ENCODE measurements at places on chromosomes 2 and 18.

GRCh38 chr2:137771064-137771463 is 193.2 kb upstream of the HNMT start:
- no peak for DNase-seq

GRCh38 chr2:16546128-16546754 is 119.4 kb downstream of the CYRIA start:
- no peak for DNase-seq

GRCh38 chr2:25349397-25349796 is 7.7 kb upstream of the DNMT3A start:
- DNase-seq, result no peak

DNA sequence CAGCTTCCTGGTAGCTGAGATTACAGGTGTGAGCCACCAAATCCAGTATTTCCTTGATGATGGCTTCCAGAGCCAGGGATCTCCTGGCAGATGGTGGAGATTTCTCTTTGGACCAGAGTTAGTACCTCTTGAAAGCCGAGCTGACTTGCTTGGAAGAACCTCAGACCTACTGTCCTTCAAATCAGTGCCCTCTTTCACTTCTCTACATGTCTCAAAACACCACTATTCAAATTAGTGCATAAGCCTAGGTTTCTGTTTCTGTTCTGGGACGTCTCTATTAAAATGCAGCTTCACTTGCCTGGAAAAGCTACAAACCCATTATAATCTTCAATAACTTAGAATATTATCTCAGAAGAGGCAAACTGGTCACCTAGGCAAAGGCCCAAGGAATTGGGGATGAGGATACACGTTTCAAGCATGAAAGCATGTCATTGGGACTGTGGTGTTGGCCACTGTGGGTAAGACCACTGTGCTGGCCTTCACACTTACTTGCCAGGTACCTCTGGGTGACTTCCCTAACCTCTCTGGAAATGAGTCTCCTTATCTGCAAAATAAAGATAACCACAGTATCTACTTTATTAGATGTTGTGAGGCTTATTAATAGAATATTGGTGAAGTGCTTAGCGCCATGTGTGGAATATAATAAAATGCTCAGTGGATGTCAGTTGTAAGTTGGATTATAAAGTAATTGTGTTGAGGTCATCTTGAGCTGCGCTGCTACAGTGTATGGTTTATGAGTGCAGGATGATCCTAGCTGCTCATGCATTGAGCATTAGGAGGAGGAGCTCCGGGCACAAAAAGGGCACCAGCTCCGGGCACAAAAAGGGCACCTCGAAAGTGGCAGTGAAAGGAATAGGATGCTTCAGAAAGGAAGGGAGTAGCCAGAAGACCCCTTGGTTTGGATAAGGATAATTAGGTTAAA is 84.5 kb downstream of the DOCK10 start:
- no peak for DNase-seq

- no peak for DNase-seq
Measured at GRCh38 chr18:79882522-79883241, 68.8 kb downstream of the SLC66A2 start.

GRCh38 chr2:33619028-33619427 is 19.9 kb upstream of the FAM98A start:
- DNase-seq, result no peak

DNA sequence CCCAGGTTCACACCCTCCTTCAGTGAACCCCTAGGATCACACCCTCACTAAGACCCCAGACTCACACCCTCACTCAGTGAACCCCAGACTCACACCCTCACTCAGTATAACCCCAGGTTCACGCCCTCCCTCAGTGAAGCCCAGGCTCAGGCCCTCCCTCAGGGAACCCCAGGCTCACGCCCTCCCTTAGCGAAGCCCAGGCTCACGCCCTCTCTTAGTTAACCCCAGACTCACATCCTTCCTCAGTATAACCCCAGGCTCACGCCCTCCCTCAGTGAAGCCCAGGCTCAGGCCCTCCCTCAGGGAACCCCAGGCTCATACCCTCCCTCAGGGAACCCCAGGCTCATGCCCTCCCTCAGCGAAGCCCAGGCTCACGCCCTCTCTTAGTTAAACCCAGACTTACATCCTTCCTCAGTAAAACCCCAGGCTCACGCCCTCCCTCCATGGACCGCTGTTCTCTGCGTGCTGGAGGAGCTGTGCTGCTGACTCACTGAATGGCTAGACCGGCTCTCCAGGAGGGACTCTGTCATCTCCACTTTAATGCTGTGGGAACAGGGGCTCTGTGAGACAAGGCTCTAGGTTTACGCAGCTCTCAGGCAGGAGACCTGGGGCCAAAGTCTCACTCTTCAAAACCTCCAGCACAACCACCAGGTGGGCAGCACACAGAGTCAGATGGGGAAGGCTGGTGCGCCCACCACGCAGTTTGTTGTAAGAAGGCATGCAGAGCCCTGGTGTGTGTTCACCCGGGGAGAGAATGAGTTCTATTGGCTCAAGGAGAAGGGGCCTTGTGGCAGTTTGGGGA is 506.9 kb upstream of the MYT1L start:
- no peak for DNase-seq

- no peak for DNase-seq
Measured at GRCh38 chr2:191666226-191666625, 11.7 kb upstream of the NABP1 start.

DNA sequence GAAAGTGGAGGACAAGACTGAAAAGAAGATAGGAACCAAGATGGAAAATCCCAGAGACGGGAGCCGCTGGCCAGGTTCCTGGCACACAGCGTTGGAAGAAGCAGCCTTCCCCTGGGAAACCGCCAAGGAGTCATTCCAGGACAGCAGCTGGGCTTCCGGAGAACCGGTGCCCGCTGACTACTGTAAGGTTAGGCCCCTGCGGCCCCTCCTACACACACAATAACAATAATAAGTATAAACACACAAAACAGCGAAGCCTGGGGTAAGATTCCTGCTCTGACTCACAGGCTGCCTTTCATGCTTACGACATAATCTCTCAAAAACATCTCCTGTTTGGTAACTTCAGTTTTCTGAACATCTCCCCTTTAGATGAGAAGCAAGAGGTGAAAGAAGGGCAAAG is 28.1 kb upstream of the MYCN start:
- DNase-seq, result no peak

DNA sequence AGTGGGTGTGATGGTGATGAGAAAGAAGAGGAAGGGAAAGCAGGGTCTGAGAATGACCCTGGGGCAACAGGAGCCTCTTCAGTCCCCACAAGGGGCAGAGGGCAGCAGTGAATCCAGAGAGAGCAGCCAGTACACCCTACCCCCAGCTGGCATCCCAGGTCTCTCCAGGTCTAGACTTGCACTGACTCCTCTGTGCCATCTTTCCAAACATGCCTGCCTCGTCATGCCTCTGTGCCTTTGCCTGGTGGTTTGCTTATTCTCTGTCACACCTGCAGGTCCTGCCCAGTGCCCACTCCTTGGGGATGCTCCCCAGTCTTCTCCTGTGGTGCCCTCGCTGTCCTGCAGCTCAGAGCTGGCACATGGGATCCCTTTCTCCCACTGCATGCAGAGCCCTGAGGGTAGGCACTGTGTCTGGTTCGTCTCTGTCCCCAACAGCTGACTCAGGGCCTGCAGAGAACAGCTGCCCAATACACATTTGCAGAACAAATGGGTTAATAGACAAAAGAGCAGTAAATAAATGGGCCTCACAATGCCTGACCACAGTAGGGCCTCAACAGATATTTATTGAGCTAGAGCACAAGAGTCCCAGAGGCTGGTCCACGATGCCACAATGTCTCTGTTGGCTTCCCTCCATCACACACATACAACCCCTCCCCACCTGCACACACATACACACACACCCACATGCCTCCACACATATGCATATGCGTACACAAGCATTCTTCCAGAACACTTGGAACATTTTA is 89.8 kb downstream of the HS1BP3 start:
- no peak for DNase-seq

DNA sequence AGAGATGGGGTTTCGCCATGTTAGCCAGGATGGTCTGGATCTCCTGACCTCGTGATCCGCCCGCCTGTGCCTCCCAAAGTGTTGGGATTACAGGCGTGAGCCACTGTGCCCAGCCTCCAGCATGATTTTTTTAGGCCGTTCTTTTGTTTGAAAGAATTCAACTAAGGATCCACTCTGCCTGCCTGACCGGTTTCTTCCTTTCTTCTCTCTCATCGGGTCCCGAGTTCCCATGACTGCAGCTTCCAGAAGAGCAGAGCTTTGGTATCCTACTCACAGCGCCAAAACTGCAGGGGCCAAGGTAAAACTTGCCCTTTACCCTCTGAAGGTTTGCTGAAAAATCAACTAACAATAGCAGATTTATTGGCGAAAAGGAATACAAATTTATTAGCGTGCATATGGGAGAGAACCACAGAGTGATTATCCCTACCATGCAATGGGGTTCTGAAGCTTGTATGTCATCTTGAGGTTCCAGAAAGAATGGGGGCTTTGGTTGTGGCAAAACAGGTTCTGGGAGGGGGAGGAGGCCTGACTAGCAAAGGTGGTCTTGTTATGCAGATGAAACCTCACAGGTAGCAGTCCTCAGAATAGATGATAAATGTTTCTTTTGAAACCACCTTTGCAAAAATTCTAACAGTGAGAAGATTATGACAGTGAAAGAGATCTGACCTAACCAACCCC is 87.0 kb upstream of the MSH6 start:
- DNase-seq, result no peak

DNA sequence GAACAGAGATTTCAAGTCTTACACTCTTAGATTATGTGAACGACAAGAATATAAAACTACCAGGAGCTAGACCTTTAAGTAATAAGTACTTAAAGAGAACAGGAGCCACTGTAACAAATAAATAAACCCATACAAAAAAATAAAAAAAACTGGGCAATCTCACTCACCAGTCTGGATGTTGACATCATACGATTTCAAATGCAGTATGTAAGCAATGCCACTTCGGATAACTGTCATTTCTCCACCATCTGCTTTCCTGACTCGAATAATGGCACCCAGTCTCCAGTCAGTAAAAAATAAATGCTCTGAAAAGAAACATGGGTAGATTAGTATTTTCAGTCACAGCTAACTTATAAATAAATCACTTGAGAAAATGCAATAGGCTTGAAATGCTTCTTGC is 115.1 kb downstream of the LRP2 start:
- DNase-seq, result no peak

DNA sequence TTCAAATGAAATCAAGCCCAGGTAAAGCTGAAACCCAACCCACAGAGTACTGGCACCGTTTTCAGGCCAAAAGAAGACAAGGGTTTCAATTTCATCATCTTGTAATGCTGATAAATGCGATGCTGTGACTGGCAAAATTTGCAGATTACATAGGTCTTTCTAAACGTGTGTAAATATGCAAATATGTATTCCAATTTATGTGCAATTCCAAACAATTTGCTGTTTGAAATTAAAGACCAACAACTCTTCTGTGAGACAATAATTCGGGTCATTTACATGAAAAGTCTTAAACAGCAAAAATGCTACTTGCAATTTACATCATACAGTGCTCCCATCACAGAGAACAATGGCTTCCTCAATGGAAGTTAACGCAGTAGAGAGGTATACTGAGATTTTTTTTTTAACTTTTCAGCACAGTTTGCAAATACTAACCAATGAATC is 2.8 kb upstream of the ZNF532 start:
- DNase-seq, result no peak

GRCh38 chr2:19786408-19787058 is 115.2 kb downstream of the TTC32 start:
- no peak for DNase-seq

DNA sequence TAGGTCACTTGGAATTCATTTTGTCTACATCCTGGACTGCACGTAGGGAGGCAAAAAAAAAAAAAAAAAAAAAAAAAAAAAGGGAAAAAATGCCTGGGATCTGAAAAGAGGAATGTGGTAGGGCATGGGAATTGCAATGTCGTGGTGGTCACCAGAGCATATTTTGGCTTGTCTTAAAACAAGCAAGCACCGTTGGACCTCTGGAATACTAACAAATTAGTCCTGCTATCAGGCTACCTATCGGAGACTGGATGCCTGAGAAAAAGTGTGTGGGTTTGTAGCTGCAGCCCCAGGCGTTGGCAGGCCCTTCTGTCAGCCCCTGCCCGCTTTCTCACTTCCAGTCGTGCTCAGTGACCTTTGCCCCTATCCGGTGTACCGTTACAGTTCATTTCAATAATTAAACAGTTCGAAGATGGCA is 588.5 kb upstream of the ZEB2 start:
- DNase-seq, result no peak

- DNase-seq, result no peak
Measured at GRCh38 chr2:10225291-10226037, 77.2 kb upstream of the HPCAL1 start.

GRCh38 chr2:10901160-10901939 is 10.4 kb upstream of the KCNF1 start:
- no peak for DNase-seq

DNA sequence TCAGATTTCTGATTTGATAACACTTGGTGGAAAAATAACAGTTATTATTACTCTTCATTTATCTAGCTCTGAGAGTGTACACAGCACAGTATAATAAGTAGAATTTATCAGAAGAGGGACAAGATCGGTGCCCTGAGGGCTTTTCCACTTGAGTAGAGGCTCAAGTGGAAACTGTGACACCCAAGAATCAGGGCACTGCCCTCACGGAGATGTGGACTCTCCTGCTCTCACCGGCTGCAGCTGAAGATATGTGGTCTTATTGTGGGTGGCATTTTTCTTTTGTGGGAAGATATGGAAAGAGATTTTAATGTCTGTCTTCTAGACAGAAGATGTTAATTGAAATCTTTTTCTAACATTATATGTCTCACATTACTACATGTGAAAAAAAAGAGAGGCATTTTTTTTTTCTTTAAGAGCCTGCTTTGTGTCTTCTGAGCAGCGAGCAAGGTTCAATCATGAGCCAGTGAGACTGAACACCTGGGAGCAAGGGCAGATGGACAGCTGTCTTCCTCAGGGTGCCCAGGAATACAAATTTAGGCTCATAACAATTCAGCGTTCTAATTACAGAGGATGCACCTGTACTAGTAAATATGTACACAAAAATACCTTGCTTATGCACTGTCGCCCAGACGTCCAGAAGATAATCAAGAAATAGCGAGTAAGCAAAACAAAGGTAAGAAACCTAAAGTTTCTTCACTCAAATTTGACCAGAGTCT is 1098.2 kb upstream of the FANCL start:
- DNase-seq, result no peak

GRCh38 chr2:240419723-240420122 is 15.7 kb upstream of the GPC1 start:
- DNase-seq, result no peak

- DNase-seq, result no peak
Measured at GRCh38 chr2:176589825-176590440, 320.7 kb downstream of the MTX2 start.

Data from stimulated activated CD8-positive, alpha-beta memory T cell treated with anti-CD3 and anti-CD28 coated beads, Interleukin-4, amount 100 ng/mL, for 24 hours (primary cell).